ENCODE measurements at places on chromosomes 7 and 10.

GRCh38 chr7:128066858-128067257 lies 35.6 kb upstream of the LRRC4 start:
- no peak for DNase-seq

GRCh38 chr7:2175514-2175913 lies 57.2 kb downstream of the MAD1L1 start:
- no peak for DNase-seq

- DNase-seq = no peak
These were observed 75.5 kb downstream of the HTR5A start for GRCh38 chr7:155145477-155146255.

- DNase-seq = peak; percentile 44
These were observed 957 bp upstream of the SVIL start for GRCh38 chr10:29635711-29636144.

DNA sequence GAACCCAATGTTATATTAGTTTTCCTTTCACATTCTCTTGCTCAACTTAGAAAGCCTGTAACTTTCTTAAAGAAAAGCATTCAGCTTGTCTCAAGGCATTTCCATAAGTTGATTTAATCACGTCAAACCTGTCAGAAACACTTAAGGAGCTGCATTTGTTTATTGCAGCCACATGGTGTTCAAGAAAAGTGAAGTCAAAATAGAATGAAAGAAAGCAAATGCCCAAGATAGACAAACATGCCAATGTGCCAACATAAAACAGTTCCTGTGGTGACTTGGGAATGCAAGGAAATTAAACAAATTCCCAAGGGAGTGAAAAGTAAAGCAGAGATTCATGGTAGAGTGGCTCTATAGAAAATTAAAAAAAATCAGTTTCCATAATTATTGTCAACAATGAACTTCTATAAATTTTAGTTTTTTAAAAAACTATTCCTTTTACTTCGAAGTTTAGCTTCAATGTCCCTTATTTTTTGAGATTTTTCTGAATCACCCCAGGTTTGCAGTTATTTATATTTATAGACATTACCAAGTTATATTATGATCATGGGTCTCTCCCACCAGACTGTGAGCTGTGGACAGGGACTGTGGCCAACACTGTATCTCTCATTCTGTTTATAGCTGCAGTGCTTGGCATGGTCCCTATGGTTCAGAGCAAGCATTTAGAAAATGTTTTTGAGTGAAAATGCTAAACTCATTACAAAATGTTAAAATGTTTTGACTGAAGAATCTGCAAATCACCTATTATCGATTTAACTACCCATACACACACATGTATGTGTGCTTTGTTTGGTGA lies 887.4 kb downstream of the REEP3 start:
- DNase-seq = no peak

DNA sequence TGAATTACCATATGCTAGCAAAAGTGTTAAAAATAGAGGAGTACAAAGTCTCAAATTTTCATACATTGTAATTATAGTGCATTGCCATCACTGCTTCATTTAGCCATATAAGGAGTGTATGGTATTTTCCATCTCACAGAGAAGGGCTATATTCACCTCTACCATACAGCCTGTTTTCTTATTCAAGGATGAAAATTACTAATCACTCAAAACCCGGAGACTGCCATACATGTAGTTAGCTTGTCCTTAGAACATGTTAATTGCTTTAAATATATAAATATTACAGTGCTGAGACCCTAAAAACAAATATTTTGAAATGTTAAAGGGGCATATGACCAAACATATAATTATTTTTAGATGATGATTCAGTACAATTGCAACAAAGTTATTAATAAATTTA lies 49.4 kb downstream of the CPEB3 start:
- DNase-seq = no peak

DNA sequence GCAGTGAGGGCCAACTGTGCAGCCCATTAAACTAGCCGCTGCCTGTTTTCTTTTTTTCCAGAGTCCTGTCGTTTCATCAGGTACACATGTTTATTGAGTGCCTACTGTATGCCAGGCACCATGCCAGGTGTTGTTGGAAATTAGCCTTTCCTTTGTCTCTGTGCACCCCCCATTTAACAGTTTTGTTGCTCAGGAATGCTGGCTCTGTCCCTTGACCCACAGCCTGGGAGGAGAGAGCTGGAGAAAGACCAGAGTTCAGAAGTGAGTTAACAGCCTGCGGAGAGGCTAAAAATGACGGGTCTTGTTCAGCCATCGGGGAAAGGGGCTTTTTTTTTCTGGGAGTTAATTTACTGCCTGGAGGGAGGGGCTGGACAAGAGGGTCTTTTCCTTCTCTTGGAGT lies 1.3 kb downstream of the LRMDA start:
- DNase-seq = no peak

GRCh38 chr7:41730668-41731067 lies 27.8 kb upstream of the INHBA start:
- no peak for DNase-seq

GRCh38 chr7:96723622-96724021 lies 14.0 kb upstream of the SEM1 start:
- DNase-seq = no peak

DNA sequence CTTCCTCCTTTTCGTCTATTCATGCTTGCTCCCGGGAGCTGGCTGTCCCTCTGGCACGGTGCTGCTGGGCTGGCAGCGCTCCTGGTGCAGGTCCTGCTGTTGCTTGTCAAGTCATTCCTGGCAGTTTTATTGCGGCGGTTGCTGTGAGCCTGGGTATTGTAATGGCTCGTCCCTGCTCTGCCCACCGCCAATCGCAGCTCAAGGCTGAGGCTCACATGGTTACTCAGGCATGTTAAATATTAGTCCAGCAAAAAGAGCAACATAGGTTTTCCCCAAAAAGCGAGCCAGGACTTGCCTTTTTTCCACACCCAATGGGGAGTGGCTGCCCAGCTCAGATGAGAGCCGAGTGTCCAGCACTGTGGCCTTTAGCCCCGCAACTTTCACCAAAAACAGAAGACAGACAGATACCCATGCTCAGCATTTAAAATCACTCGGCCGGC lies 492.9 kb upstream of the FOXK1 start:
- peak; percentile 90 for DNase-seq

DNA sequence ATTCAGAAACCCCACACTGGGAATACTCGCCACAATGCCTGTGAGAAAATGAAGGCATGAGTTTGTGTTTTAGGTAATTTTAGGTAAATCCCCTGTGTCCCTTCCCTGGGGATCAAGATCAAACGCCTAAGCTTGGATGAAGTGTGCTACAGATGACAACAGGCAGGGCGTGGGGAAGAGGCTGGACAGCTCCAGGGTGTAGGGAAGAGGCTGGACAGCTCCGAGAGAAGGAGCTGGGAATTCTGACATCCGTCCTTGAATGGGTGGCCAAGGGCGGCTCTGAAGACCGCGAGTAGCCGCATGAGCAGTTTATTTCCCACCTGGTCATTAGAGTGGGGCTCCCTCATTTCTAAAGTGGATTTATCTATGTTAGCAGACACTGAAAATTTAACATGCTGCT lies 109.7 kb downstream of the RAMP3 start:
- DNase-seq = no peak

DNA sequence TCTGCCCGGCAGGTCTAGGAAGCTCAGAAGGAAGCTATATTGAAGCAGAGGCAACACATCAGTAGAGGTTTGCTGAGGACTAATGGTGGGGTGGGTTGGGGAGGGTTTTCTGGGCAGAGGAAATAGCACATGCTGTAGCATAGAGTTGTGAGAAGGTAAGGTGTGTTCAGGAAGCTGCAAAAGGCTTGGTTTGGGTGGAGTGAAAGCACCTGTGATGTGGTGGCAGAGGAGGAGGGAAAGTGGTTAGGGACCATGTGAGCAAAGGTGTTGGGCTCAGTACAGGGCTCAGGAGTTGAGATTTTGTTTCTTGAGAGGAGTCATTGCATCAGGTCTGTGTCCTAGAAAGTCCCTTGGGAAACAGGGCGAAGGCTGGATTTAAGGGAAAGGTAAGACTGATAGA lies 294.6 kb downstream of the SORCS3 start:
- no peak for DNase-seq

DNA sequence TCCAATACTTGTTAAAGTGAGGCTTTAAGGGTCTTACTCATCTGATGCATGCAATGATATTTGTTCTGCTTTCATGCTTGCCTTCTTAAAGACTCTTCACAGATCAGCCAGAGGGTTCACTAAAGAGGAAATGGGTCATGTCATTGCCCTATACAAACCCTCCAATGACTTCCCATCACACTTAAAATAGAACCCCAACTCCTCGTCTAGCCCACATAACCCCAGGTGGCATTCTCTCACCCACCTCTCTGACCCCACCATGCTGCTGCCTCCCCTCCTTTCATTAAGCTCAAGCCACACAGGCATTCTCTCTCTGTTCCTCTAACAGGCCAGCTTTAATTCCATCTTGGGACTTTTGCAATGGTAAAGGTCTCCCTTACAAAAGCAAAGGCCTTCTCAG lies 253.6 kb downstream of the GRID1 start:
- DNase-seq = no peak

DNA sequence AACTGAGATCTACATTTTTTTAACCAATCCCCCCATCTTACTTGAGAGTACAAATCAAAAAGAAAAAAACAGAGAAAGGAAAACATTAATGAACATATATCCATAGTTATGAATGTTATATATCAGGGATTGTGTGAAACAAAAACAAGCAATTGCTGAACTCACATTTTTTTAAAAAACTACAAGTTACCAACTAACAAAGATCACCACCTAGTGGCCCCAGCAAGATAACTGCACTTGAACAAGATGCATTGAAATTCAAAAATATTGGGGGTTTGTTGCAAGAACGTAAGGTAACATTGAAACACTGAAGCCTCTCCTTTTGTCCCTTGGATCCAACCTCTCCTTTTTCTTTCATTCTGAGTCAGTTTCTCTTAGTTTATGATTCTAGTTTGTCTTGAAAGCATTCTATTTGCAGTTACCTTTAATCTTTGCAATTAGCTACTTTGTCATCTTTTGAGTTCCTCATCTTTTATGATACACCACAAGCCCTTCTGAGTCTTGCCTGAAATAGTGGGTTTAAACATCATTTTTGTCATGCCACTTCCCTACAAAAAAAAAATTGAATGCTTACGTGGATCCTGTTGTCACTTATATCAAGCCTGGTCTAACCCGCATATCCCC lies 87.3 kb upstream of the TES start:
- DNase-seq = no peak

DNA sequence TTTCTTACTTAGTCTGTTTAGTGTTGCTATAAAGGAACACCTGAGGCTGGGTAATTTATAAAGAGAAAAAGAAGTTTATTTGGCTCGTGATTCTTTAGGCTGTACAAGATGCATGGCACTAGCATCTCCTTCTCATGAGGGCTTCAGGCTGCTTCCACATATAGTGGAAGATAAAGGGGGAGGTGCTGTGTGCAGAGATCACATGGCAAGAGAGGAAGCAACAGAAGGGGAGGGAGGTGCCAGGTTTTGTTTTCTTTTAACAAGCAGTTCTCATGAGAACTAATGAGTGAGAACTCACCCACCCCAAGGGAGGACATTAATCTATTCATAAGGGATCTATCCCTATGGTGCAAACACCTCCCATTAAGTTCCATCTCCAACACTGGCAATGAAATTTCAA lies 17.3 kb downstream of the CYP2E1 start:
- no peak for DNase-seq

DNA sequence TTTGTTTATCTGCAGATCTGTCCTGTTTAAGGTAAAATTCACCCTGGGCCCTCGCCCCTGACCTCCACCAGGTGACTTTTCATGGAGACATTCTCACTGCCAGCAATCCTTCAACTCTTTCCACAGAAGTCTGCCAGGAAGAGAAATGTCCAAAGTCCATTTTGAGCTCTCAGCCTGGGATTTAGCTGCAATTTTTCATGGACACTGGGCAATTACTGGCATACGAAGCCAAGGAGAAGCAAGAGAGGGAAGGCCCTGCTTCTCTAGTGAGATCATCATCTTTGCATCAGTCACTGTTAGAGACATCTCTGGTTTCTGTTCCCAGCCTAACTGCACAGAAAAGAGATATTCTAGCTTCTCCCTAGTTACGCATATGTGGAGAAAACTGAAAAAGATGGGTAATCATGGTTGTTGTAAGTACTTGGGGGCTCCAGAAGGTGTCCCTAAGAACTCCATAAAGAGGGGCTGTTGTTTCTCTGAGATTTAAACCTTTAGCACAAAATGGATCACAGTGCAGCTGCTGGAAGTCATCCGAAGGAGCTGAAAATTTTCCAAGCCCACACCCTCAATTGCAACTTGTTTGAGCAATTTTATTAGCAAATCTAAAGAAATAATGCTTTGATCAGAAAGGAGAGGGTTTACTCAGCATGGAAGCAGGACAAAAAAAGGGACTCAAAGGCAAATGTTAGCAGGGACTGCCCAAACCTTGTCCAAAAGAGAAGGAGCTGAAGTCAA lies 168.9 kb downstream of the SNX10 start:
- DNase-seq = no peak

DNA sequence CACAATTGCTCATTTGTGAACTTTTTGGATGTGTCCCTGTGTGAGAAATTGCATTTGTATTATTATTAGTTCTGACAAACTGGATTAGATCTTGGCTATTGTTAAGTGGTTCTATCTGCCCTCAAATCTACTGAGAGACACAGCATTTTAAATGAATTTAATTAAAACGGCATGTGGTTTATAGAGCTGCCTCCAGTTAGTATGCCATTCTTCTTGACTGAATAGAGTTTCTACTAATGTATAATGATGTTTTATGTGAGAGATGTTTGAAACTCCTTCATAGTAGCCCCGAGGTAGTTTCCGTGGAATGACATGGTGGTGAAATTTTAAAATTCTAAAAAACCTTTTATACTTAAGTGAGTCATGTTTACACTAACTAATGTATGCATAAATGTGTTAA lies 110.9 kb downstream of the DYNC1I1 start:
- DNase-seq = no peak

- DNase-seq = no peak
These were observed 38.0 kb downstream of the MARCHF5 start for GRCh38 chr10:92328993-92329392.

- DNase-seq = peak; percentile 90
These were observed 25.0 kb upstream of the PODXL start for GRCh38 chr7:131581241-131582051.

DNA sequence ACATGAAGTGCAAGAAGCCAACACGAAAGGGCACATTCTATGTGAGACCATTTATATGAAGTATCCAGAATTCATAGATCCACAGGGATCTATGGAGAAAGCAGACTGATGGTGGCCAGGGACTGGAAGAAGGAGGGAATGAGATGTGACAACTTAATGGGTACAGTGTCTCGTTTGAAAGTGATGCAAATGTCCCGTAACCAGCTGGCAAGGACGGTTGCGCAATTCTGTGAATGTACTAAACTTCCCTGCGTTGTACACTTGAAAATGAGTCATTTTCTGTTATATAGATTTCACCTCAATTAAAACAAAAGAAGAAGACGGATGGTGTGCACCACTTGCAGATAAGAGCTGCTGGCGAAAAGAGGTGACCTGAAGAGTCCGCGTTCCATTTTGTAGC lies 861.1 kb downstream of the TYW1 start:
- DNase-seq = no peak
